Frontal cortex (tissue), 4 donors: ENCODE measurements at places on chromosomes 13 and 19.

DNA sequence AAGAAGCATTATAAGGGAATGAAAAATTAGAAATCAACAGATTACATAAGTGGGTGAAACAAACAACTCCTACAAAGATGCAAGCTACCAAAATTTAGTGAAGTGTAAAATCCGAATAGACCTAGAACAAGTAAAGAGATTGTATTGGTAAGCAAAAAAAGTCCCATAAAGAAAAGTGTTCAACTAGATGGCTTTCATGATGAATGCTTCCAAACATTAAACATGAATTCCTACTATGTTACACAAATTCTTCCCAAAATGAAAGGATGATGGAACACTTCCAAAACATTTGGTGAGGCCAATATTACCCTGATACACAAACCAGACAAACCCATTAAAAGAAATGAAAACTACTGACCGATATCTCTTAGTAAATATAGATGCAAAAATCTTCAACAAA is 139.0 kb downstream of the GPC5 start:
- no peak for DNase-seq

DNA sequence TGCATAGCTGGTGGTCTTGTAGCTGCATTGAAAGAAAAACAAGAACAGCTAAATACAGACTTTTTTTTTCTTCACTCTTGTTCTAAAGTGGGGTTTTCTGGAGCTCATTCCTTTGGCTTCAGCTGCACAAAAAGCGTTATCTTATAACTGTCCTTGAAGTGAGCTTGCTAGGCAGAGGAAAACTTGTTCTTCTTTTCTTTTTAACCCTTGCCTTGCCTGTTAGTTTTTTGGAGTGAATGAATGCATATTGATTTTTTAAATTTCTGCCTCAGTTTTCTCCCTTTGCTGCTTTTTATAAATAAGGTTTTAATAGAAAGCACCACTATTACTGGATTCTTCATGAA is 1.5 kb downstream of the ZNF765 start:
- DNase-seq, result no peak

GRCh38 chr19:43525836-43526771 is 897 bp downstream of the ETHE1 start:
- no peak for DNase-seq

GRCh38 chr13:97548138-97548537 is 114.2 kb downstream of the RAP2A start:
- DNase-seq, result no peak

- no peak for DNase-seq
Observed at GRCh38 chr13:104785952-104786351, 1719.7 kb upstream of the SLC10A2 start.

GRCh38 chr19:56712611-56713276 is 41.2 kb upstream of the ZNF835 start:
- no peak for DNase-seq

- DNase-seq, result peak; percentile 2
Observed at GRCh38 chr13:91313103-91313502, 34.4 kb upstream of the MIR17HG start.

- peak; percentile 26 for DNase-seq
Observed at GRCh38 chr19:4009990-4010807, 2.7 kb downstream of the PIAS4 start.

DNA sequence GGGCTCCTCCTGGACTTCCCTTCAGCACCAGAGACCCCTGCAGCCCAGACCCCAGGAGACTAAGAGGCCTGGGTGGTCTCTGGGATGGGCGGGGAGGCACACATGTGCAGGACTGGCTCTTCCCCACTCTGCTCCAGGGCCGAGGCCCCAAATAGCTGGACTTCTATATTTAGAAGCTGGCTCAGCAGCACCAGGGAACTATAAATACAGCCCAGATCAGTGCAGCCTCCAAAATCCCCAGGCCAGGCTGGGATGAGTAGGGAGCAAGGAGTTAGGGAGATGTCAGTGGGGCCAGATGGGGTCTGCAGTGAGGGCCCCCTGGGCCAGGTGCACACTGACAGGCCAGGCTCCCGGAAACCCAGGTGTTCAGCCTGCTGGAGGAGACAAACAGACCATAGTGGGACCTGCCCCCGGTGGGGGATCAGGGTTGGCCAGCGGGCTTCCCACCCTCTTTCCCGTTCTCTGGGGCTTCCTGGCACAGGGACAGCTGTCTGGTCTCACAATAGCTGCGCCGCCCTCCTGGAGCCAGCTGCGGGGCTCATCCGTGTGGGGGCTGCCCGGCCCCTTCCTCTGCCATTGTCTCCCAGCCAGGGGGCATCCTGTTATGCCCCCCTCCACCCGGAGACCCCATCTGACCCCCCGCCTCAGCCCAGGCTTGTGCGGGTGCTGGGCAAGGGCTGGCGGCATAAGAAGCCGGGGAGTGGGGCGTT is 5.5 kb upstream of the ADGRE5 start:
- no peak for DNase-seq

- DNase-seq, result peak; percentile 30
Observed at GRCh38 chr13:50124536-50125303, 109.5 kb downstream of the KCNRG start.

- DNase-seq, result no peak
Observed at GRCh38 chr19:5997371-5997770, 19.4 kb upstream of the RANBP3 start.

DNA sequence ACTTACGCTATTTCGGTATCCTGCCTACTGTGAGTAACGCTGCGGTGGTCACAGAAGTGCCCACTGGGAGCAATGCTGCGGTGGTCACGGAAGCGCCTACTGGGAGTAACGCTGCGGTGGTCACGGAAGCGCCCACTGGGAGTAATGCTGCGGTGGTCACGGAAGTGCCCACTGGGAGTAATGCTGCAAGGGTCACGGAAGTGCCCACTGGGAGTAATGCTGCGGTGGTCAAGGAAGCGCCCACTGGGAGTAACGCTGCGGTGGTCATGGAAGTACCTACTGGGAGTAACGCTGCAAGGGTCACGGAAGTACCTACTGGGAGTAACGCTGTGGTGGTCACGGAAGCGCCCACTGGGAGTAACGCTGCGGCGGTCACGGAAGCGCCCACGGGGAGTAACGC is 52.1 kb upstream of the SOX1 start:
- no peak for DNase-seq

- no peak for DNase-seq
Observed at GRCh38 chr19:16861011-16861410, 27.8 kb upstream of the F2RL3 start.

DNA sequence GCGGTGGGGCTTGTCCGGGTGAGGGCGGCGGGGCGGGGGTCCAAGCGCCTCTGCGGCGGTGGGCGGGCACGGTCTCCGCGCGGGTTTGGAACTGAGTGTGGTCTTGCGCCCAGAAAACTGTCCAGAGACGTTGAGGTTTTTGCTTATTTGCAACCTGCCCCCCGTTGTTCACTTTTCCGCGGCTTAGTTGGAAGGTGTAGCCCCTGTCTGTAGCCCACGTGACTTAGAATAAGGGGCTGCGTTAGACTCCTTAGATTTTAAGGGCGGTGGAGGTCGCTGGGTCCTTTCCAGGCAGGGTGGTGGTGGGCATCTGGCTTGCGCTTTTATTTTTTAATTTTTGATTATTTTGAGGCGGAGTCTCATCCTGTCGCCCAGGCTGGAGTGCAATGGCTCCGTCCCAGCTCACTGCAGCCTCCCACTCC is 748 bp downstream of the RPS15 start:
- no peak for DNase-seq

- DNase-seq, result no peak
Observed at GRCh38 chr19:42023121-42023942, 29.3 kb upstream of the ATP1A3 start.

- DNase-seq, result no peak
Observed at GRCh38 chr13:46659413-46660065, 106.6 kb downstream of the LRCH1 start.

DNA sequence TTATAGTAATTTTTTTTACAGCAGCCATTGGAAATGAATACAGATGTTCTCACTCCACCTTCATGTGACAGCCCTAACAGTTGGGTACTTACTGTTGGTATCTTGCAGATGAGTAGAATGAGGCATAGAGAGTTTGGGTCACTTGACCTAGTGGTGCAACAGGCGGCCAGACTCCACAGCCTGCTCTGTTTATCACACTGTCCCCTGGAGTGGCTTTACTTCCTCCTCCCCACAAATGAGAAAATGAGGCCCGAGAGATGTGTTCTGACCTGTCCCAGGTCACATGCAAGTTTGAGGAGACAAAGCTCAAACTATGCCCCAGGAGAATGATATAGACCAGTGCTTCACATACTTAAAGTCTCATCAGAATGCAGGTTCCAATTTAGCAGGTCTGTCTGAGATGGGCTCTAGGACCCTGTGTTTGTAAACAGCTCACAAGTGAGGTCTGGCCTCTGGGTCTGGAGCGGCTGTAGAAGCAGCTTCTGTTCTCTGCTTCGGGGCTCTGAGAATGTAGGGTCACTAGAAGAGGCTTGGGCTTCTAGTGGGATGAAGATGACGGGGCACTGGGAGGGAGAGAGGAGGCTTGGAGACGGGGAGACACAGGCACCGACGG is 37.4 kb upstream of the RCBTB2 start:
- no peak for DNase-seq

DNA sequence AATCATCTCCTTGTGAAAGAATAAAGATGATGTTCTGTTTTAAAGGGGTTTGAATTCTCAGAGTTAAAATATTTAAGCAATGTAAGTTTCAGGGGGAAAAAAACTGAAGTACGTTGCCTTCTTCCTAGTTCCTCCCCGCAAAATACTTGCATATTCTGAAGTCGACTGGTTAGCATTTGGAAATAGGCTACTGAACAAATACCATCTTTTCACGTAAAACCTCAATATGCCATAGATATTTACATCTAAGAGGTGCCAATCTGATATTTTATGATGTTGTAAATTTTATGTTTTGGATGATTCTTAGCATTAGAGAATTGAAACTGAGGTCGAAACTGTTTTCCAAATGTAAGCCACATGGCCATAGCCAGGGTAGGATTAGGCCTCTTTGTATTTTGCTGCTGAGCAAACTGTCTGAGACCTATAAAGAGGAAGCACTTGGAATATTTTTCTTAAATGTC is 138.3 kb downstream of the FLT1 start:
- no peak for DNase-seq

DNA sequence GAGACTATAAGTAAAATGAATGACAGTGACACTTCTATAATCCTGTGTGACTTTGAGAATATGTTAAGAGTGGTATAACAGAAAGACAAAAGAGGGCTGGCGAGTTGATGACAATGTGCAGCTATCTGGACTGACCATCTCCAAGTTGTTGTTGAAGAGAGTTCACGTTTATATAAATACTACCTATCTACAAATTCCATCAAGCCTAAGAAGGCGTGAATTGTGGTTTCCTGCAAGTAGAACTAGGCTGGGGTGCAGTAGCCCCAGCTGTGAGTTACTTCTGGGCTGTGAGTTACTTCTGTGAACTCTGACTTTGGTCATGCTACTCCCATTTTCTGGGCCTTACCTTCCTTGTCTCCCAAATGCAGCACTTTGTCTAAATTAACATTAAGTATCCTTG is 561.0 kb downstream of the TBC1D4 start:
- DNase-seq, result no peak

GRCh38 chr13:110258876-110259631 is 47.9 kb downstream of the COL4A1 start:
- no peak for DNase-seq

DNA sequence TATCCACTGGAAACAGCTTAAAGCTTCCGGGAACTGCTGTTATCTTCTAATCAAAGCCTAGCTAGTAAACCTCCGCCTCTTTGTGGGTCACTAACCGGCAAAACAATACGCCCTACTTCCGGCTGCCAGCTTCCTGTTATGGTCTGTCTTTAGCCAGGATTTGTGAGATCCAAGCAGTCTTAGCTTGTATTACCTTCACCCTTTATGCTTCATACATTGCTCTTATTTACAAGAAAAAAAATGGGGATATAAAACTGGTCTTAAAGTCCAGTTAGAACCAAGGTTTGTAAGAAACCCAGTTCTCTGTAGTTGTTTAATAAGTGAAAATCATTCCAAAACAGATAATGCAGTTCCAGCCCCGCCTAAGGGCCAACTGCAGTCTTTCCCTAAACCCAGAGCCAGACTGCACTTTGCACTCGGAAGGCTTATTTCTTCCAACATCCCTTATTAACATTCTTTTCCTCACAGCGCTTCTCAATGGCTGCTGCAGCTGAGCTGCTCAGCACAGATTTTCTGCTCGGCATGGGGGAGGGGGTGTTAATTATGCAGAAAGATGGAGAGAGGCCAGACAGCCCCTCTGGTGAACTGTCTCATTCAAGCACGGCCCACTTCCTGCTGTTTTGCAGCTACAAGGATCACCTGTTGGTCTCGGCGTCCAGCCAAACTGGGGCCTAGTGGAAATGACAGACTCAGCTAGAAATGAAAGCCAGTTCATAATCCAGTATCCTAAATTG is 368.4 kb downstream of the KLF12 start:
- DNase-seq, result peak; percentile 11

DNA sequence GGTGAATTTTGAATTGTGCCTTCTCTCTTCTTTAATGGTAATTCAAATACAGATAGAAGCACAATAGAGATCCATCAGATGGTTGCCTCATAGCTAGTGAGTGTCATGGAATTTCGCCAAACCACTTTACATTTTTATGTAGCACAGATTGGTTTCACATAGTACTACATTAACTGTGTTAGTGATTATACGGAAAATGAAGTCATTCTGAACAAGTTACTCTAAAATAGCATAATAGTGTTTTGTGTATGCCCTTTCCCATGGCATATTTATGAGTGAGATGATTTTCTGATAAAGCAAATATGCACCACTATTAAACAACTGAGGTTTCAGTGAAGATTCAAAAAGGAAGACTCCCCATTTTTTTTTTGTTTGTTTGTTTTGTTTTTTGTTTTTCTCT is 1623.5 kb downstream of the PCDH9 start:
- DNase-seq, result no peak

DNA sequence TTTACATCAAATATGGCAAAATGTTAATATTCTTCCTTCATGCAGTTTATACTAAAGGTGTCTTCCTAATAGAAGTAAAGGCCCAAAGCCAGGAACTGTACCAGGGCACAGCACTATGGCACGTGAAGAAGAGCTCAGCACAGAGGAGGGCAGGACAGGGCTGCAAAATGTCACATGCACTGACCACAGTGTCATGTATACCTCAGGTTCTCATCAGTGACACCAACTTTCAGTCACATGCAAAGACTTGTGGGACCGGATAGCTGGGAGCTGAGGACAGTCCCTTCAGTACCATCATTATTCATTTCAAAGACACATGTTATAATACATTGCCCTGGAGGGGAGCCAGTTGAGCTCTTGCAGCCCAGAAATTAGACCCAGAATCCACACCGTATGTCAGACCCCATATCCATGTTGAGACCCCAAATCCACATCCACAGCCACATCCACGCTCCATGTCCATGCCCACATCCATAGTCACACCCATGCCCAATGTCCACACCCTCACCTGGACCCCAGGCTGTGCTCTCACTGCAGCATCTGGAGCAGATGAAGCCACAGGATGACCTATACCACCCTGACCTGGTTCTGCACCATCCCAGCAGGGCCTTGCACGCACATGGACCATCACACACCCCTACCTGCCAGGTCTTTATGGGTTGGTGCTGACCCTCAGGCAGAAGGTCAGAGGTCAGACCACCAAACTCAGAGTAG is 111.8 kb downstream of the TUBA3C start:
- DNase-seq, result no peak

GRCh38 chr19:43625918-43626579 is 6.6 kb upstream of the ZNF428 start:
- peak; percentile 73 for DNase-seq
